ENCODE measurements at places on chromosomes 12 and 14.

DNA sequence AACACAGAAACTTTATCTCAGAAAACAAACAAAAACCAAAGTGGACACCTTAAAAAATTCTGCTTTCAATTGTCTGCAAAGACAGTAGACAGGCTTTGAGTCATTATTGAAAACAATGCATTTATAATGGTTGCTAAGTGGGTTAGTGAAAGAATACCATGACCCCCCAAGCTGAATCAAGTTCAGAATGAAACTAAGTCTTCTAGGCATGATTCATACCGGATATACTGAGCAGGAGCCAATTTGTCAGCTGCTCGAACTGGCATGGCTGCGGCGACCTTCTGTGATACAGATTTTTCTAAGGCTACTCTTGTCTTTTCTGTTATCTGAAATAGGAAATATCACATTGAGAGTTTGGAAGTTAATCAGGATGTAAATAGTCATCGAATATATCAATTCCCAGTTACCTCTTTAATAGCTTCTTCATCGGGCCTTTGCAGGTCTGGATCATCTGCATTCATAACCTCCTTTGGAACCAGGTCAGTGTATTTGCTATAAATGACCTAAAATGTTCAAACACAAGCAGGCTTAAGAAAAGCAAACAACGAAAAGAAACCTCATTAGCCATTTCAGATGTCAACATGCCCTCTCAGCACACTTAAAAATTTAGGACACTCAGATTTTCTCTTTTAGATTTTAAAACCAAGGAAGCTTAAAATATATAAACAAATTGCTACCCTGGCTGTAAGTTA lies 22.3 kb downstream of the SNW1 start:
- DNase-seq = no peak

DNA sequence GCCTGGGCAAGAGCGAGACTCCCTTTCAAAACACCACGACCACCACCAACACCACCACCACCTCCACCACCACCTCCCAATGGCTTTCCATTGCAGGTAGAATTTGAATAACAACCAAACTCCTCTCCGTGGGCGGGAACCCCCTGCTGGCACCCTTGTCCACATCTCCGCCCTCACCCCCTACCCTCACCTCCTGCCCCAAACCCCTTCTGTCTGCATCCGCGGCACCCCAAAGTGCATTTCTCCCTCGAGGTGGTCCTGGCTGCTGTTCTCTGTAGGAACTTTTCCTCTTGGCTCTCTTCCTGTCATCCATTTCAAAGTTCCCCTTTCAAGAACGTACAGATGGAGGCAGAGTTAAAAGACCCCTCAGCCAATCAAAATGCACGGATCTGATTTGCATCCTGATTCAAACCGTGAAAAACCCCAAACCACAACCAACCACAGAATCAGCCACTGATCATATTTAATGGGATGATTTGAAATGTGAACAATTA lies 3.8 kb downstream of the SDSL start:
- DNase-seq = no peak

DNA sequence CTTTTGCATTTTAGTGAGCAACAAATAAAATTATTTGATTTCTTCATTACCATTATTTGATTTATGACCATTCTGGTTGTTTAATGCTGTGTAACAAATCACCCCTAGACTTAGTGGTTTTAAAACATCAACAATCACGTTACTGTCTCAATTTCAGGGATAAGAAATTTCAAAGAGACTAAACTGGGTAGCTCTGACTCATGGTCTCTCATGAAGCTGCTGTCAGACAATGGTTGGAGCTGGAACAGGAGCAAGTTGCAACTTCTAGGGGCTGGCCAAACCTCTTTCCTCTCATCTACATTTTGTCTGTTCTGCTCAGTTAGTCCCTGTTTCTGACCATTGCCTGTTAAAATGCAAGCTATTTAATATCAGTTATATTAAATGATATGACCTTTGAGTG lies 517.0 kb downstream of the KCNH5 start:
- no peak for DNase-seq

DNA sequence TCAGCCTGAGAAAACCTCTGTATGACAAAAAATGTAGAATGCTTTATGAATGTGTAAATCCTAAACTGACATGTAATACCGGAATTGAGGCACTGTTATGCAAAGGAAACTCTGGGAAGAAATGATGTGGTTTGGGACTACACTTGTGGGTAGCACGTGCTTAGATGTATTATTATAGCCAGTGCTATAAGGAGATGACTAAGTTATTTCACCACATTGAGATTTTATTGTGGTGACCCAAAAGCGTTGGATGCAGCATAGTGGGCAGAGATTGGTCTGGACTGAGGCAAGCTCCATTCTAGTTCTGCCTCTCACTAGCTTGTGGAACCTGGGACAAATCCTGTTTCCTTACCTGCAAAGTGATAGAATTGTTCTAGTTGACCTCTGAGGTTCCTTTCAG lies 172.2 kb downstream of the SNAPC1 start:
- no peak for DNase-seq

DNA sequence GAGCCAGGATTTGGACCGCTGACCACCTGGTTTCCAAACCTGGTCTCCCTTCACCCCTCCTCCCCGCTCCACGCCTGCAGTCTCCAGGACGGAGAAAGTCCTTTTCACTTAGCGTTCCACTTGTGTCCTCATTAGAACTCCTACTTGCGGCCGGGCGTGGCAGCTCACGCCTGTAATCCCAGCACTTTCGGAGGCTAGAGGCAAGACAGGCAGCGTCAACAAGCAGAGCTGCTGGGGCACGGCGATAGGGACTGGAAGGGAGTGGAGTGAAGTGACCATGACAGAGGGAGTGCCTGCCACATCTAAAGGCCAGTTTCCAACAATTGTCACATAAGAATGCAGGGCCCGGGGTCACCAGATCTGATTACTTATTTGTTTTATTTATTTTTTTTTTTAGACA lies 132.5 kb upstream of the NCOR2 start:
- no peak for DNase-seq

- DNase-seq = no peak
These were observed 26.2 kb downstream of the ANG start for GRCh38 chr14:20714593-20715250.

DNA sequence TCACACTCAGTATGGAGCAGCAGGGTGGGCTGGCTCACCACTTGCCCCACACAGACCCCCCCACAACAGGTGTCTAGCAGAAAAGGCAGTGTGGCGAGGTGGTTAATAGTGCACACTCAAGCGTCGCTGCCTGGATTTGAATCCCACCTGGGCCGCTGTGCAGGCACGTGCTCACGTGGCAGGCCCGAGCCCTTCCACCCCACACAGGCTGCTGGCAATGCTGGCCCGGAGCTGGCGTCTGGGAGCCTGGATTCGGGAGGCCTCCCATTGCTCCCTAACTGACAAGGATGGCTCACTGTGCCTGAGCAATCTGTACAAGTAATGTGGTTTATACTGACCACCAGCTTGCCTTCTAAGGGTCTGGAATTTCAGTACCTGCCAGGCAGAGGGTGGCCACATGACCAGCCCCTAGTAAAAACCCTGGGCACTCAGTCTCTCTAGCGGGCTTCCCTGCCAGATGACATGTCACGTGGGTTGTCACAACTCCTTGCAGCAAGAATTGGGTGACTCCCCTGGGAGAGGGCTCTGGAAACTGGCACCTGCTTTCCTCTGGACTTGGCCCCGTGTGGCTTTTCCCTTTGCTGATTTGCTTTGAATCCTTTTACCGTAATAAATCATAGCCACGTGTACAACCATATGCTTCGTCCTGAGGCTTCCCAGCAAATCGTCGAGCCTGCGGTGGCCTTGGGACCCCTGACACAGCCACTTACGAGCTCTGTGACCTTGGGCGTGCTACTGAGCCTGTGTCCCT lies 72.8 kb downstream of the SCARB1 start:
- DNase-seq = no peak

GRCh38 chr12:54981796-54982195 lies 2.8 kb downstream of the TESPA1 start:
- no peak for DNase-seq

GRCh38 chr12:50203691-50204090 lies 36.5 kb upstream of the CERS5 start:
- no peak for DNase-seq

DNA sequence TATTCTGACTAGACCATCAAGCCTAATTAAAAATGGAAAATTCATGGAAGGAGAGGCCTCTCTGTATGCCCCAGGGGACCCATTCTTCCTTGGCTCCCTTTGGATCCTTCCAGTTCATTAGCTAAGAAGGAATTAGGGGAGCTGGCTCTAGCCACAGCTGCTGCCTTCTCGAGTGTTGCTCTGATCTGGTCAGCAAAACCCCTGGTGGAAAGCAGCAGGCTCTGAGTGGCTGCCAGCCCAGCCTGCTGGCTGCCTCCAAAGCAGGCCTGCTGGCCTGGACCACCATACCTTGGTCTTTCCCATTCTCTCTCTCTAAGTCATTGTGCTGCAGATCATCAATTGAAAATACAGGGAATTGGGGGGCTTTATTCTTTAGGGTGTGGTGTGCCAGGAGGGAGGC lies 29.0 kb upstream of the AKAP6 start:
- DNase-seq = no peak

DNA sequence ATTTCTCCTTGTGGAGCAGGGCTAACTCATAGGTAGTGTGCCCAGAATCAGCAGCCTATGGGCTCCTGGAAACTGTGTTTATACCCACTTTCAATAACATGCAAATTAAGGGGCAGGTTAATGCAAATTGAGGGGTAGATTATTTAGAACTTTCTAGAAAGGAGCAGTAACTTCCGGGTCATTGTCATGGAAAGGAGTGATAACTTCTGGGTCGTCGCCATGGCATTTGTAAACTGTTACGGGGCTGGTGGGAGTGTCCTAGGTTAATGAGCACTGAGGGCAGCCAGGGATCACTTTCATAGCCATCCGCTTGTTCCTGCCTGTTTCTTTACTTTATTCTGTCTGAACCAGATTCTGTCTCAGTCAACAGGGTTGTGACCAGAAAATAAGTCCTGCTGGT lies 143.3 kb upstream of the RFLNA start:
- no peak for DNase-seq

DNA sequence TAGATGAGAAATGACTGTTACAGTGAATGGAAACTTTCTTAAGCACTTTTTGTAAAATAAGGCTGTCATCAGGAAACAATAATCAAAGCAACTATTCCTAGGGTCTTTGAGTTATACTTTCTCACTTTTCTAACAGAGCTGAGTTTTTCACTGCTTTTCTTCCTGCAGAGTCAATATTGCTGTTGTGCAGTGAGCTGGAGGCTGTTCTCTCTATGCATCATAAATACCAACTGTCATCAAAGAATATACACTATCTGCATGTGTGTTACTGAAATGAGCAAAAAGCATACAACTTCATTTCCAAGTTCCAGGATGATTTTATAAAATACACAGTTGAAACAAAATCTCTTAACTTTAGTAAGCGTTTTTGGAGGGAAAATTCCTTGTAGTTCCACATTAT lies 110.4 kb upstream of the CPSF6 start:
- DNase-seq = no peak

DNA sequence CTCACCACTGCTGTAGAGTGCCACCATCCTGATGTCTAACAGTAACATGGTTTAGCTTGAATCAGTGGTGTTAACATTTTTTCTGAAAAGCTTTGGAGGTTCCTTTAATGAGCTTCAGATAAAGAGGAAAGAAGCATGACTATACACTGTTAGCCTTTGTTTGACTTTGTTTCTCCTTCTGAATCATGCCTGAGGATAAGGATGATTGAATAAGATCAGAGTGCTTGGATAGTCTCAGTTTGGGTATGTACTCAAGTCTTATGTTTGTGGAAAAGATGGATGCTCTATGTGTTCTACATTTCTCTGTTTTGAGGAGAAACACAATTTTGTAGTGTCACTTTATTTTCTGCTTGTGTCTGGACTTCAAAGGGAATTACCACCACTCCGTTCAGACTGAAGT lies 42.0 kb downstream of the GPATCH2L start:
- no peak for DNase-seq

- DNase-seq = no peak
These were observed 51.6 kb downstream of the EIF2S3B start for GRCh38 chr12:10557329-10557728.

DNA sequence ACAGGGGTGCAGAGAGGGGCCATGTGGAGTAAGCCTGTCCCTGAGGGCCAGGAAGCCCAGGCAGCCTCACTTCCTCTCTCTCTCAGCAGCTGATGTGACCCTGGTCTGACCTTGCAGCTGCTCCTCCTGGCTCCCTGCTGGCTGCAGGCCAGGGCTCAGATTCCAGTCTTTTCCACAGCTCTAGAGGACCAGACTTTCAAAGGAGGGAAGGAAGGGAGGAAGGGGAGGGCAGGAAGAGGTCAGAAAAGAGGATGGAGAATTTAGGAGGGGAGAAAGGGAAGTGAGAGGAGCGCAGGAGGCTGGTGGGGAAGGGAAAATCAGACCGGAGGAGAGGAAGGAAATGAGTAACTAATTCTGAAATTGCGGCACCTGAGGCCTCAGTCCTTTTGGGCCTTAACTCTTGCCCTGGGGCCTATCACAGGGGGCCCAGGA lies 40.9 kb upstream of the VASH1 start:
- no peak for DNase-seq

DNA sequence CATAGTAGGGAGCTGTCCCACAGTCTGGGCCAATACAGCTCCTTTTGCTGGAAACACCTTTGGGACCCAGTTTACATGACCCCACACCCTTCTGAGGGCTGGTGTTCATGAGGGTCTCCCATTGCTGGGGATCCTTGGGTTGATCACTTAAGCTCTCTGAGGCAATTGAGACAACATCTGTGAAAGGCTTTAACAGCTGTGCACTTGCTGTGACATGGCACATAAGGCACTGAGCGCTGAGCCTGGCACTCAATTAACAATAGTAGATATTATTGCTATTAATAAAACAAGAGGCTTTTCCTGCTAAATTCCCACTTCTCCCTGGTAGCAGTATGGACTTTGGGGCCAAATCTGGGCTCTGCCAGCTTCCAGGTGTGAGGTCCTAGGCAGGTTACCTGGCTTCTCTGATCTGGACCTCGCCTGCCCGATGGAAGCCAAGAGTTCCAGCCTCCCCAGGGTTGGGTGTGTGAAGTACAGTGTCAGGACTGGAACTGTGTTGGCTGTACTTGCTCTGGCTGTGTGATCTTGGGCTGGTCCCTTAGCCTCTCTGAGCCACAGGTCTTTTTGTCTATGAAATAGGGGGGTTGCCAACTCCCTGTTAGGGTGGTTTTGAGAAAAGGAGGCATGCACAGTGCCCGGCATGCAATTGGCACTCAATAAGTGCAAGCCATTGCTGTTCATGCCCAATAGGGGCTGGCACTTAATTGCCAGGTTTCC lies 3.1 kb downstream of the SH2B3 start:
- no peak for DNase-seq

DNA sequence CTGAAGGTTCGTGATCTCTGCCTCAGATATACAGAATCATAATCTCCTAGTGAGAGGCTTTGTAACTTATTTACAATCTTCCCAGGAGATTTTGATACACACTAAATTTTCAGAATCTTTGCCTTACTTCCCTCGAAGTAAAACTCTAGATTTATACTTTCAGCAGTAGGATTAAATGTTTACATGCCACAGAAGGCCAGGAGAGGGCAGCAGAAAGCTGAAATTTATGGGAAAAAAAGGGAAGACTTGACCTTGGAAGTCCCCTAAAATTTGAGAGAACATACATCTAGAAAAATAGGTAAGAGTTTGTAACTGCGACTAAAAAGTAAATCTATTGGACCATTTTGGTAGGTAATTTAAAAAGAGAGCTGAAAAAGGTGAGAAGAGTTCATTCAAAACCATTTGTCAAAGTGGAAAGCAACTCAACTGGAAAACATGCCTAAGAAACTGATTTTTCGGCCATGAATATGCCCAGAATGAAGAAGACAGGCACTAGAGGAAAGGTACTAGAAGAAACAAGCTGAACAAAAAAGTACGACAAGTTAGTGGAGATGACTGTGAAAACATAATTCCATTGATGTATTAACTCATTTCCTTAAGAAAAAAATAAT lies 242.0 kb upstream of the MDGA2 start:
- no peak for DNase-seq

- no peak for DNase-seq
These were observed at the start of gene CLEC4A for GRCh38 chr12:8123124-8123912. Gene CLEC4A (plus strand): TSS chr12:8123617. CDS start chr12:8123879, 262 bp downstream.

GRCh38 chr12:77746096-77746495 lies 84.6 kb upstream of the NAV3 start:
- DNase-seq = no peak
